ENCODE measurements at places on chromosomes 6 and 20.
A peak's percentile ranks its signal among the peaks of the same experiment; 100 is the strongest.

GRCh38 chr6:28865401-28866204 lies 58.2 kb downstream of the TRIM27 start:
- peak; percentile 77 for DNase-seq

DNA sequence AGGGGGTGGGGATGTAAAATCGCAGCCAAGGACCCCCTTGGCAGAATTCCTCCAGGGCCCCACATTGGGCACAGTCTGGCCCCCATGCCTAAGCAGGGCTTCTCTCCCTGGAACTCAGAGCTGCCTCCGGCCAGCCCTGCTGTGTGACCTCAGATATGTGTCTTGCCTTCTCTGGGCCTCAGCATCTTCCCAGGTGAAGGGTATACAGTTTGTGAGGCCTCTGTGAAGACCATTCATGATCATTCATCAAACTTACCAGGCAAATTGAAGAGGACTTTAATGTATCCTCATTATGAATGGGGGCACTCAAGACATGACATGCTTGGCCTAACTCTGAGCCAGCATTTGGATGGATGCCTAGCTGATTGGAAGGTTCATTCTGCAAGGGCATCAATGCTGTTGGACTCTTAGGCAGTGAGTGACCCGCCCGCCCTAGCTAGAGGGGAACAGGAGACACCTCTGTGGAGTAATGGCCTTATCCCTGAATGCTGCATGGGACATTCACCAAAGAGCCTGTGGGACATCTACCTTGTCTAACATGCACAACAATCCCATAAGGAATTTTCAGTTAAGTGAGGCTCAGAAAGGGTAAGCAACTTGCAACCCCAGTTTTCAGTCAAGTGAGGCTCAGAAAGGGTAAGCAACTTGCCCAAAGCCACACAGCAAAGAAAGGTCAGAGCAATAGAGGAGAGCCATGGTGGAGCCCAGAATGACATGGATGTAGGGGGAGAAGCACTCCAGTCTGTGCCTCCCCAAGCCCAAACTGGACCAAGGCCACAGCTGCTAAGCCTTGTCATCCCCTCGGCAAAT lies 535 bp downstream of the CCN5 start:
- no peak for DNase-seq

DNA sequence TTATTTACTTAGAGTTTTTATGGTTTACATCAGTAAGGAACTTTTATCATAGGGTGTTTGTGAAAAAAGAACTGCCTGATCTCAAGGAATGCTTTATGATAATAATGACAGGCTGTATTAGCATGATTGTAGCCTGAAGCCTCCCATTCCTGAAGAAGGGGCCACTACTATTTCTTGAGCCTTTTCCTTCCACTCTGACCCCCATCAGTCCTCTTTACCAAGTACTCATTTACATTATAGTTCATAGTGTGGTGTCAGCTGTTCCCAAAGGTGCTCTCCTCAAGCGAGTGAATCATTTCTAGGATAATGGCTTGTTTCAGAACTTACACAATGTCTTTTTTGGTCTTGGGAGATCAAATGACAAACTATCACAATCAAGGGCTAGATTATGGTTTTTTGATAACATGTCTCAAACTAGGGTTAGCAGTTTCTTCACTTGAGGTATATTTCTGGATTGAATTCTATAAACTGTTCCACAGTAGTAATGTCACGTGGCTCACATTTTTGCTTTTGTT lies 283.6 kb downstream of the CDKAL1 start:
- DNase-seq: no peak

GRCh38 chr20:17652411-17652810 lies 29.6 kb downstream of the RRBP1 start:
- no peak for DNase-seq

DNA sequence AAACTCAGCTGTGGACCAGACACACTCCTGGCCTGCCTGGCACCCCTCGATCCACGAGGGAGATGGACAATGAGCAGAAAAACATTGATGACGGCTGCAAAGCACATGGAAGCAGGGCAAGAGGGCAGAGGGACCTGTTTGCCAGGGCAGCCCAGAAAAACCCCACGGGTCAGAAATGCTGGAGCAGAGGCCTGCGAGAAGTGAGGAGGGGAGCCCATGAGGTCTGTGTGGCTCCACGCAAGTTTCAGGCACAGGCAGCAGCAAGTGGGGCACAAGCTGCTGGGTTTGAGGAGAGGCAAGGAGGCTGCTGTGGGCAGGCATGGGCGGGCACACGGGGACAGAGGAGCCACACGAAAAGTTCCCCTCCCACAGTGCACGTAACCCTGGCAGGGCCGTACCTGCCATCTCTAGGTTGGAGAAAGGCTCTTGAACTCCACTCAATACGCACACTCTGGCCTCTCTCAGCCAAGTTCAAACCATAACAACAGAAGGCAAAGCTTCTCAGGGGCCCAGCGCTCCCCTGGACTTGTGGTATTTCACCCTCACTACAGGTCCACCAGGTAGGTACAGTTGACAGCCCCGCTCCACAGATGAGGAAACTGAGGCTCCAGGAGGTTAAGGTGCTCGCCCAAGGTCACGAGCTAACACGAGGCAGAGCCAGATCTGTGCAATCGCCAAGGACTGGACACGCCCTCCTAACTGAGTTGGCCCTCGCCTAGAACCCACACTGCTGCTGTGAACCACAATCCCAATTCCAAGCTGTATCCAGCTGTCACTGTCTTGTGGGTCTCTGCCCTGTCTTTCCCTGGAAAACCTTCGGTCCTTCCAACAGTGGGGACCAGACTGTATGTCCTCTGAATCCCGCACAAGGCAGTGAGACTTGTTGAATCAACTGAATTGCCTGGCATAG lies 108.2 kb downstream of the NOL4L start:
- DNase-seq: no peak

DNA sequence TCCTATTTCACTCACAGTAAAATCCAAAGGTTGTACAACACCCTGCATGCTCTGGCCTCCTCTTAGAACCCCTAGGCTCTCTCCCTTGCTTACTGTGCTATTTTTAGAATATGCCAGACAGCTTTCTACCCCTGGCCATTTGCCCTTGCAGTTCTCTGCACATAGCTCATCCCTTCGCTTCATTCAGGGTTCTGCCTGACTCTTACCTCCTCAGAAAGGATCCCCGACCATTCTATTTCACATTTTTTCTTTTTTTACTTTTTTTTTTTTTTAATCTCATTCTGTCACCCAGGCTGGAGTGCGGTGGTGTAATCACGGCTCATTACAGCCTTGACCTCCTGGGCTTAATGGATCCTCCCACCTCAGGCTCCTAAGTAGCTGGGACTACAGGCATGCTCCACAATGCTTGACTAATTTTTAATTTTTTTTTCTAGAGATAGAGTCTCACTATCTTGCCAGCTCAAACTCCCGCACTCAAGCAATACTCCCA lies 33.6 kb downstream of the COMMD7 start:
- no peak for DNase-seq

- DNase-seq: no peak
Measured at GRCh38 chr6:31035862-31036497, 25.7 kb downstream of the MUC22 start.

- no peak for DNase-seq
Measured at GRCh38 chr20:25353747-25354705, 36.6 kb downstream of the ABHD12 start.

DNA sequence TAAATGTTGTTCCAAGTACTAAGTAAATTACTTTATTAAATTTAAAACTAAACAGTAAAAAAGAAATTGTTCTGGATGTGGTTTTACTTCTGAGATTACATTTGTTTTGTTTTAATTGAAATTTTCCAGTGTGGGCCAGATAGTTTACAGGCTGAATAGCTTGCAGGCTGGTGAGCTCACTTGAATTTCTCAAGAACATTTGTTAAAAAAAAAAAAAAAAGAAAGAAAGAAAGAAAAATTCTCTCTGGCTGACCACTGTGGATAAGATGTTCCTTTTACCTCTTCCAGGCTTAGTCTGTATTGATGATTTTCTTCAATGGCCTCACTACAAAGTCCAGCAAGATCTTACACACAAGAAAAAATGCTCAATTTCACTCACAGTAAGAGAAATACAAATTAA lies 85.4 kb downstream of the PLCG1 start:
- DNase-seq: no peak

DNA sequence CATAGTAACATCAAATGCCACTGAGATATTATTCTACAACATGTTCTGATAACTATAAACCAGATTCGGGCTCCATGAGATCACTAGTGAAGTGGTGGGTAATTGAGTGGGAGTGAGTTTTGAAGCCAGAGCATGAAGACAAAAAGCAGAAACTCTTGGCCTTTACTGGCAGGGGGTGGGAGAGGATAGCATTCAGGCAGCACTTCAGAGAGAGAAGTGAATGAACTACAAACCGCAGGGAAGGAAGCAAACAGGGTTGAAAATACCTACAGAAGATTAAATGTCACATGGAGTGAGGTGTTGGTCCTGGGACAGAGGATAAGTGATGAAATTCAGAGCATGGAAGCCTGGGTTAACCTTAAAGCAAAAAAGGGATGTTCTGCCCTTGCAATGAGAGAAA lies 250.0 kb downstream of the EPM2A start:
- DNase-seq: no peak

DNA sequence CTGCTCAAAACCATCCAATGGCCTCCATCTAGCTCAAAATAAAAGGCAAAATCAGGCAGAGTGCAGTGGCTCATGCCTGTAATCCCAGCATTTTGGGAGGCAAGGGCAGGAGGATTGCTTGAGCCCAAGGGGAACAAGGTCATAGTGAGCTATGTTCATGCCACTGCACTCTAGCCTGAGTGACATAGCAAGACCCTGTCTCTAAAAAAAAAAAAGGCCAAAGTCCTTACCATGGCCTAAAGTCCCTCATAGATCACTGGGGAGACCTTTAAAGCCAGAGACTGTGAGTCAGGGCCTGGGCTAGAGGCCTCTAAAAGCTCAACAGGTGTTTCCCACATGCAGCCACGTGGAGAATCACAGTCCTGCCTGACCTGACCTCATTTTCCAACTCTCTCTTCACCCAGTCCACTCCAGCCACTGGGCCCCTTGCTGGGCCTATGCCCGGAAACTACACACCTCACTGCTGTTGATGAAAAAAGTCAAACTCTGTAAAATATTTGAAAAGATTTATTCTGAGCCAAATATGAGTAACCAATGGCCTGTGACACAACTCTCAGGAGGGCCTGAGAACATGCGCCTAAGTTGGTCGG lies 28.2 kb upstream of the TAB2 start:
- no peak for DNase-seq

- DNase-seq: peak; percentile 41
Measured at GRCh38 chr6:169966312-169967181, 215.1 kb downstream of the ERMARD start.

GRCh38 chr20:54209216-54209813 lies 1.4 kb downstream of the PFDN4 start:
- no peak for DNase-seq

DNA sequence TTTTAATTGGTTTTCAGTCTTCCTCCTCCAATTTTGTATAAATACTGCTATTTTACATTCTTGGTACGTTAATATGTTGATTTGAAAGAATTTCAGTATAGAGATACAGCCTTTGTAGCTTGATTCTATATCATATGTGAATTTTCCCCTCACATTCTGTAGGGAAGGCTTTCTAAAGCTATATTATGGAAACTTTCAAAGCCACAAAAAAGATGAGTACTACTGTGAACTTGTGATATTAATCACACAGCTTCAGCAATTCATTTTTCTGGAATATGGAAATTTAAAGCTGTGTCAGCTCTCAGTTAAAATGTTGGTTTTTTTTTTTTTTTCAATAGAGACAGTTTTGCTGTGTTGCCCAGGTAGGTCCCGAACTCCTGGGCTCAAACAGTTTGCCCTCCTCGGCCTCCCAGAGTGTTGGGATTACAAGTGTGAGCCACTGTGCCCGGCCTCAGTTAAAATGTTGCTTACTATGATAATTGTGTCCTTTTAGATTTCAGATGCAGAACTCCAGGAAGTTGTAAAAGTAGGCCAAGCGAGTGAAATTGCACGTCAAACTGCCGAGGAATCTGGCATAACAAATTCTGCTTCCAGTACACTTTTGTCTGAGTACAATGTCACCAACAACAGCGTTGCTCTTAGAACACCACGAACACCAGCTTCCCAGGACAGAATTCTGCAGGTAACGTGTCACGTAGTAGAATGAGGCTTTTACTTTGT lies 20.6 kb downstream of the CDC5L start:
- no peak for DNase-seq

- DNase-seq: no peak
Measured at GRCh38 chr6:105593805-105594671, 191.2 kb upstream of the PREP start.

Measured in activated CD8-positive, alpha-beta memory T cell treated with anti-CD3 and anti-CD28 coated beads, Interleukin-2, amount 50 U/mL, for 48 hours (primary cell).